GM03348 (cell line): ENCODE measurements at places on chromosomes 13 and 19.

- peak; percentile 59 for DNase-seq
These were observed 32.3 kb upstream of the FGF9 start for GRCh38 chr13:21638319-21639282.

- no peak for DNase-seq
These were observed 84.2 kb downstream of the AKAP11 start for GRCh38 chr13:42356184-42356575.

- DNase-seq = no peak
These were observed 5.3 kb downstream of the OSCAR start for GRCh38 chr19:54095136-54095858.

- no peak for DNase-seq
These were observed 61.3 kb downstream of the SLITRK6 start for GRCh38 chr13:85737952-85738351.

DNA sequence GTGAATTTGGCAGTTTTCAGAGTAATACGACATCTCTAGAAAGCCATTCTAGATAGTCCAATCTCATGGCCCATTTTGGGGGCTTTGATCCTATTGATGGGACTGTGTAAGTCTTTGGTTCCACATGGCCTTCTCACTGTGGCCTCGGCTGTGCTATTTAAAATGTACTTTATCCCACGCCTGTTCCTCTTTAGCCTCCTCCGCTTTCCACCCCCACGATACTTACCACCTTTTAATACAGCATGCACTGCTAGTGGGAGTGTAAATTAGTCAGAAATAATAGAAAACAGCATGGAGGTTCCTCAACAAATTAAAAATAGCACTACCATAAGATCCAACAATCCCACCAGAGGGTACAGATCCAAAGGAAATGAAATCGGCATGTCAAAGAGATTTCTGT is 28.3 kb upstream of the CEBPG start:
- DNase-seq = no peak

- no peak for DNase-seq
These were observed 975.5 kb downstream of the OLFM4 start for GRCh38 chr13:54004026-54004699.

GRCh38 chr13:36297366-36298338 is at the start of gene CCDC169:
CCDC169 (minus strand) TSS chr13:36297814; CDS start chr13:36297719, 95 bp downstream.
- peak; percentile 91 for DNase-seq

- DNase-seq = no peak
These were observed 268.8 kb downstream of the SLITRK1 start for GRCh38 chr13:83613524-83613923.

GRCh38 chr13:102598061-102598460 is 1.3 kb downstream of the TPP2 start:
- peak; percentile 22 for DNase-seq

- no peak for DNase-seq
These were observed 370.4 kb downstream of the PCDH20 start for GRCh38 chr13:61045251-61045650.

DNA sequence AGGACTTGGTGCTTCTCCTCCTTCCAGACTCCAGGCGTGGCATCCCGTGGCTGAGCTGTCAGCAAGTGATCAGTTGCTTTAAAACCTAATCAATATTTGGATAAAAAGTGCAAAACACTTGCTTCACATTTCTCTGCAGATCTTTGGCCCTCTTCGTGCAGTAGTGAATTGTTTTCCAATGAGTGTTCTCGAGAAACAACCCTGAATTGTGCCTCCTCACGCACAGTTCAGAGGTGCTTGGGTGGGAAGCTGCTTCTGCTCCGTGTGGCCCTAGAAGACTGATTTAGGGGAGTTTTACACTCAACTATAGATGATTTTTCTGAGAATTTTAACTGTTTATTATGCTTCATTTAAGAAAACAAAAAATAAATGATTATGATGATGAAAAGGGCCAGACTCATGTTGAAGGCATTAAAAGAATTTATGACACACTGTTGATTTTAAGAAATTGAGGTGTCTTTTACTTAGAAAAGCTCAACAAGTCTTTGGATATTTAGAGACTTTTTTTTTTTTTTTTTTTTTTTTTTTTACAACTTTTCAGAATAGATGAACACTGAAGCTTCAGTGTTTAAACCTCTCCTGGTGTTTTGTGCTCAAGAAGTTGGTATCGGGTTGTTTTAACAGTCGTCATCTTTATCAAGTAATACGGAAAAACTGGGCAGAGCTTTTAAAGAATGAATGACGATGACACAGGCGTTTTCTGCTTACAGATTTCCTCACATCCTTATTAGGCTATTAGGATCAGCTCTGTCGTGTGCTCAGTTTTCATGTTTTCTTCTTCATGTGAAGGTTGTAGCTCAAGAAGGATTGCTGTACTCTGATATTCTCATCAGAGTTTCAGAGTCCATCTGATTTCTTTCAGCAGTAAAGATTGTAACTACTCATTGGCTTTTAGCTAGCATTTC is 39.5 kb upstream of the TEX29 start:
- no peak for DNase-seq

- no peak for DNase-seq
These were observed 209.3 kb downstream of the KCNRG start for GRCh38 chr13:50224534-50224933.

GRCh38 chr13:24225062-24225461 is 64.5 kb downstream of the SPATA13 start:
- no peak for DNase-seq

- DNase-seq = peak; percentile 22
These were observed 317.3 kb upstream of the MAB21L1 start for GRCh38 chr13:35793823-35794222.
